ENCODE measurements at places on chromosomes 1 and 21. TPM values are rescaled to one million over a fixed set of nuclear protein-coding genes. Genes with fewer than 3 reads are reported as not detected.
A peak's percentile ranks its signal among the peaks of the same experiment; 100 is the strongest.

DNA sequence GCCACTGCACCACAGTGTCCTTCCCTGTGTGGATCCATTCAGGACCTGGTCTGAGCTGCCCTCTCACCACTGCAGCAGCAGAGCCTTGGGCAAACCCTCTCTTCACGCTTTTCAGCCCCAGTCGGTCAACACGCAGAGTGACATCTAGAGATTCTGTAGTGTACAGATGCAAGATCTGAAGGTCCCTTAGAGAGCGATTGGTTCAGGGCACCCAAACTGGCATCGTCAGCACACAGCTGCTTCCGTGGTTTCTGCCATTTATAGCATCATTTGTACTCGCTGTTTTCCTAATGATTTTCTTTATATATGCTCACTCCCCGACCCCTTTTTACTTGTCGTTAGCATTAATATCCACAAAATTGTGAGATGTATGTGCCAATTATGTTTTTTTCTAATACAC lies 1.5 kb upstream of the ASCL5 start:
- no peaks in the 10 kb centered on the region for H3K27me3 ChIP-seq
- no peak overlapping the region for H3K4me3 ChIP-seq
- no peaks in the 10 kb centered on the region for H3K36me3 ChIP-seq
- no peaks in the 10 kb centered on the region for H3K4me1 ChIP-seq

The C1orf21 gene
- total RNA-seq, result 78.3 TPM

GRCh38 chr1:47650611-47651010 lies 212.8 kb downstream of the FOXD2 start:
- H3K27me3 ChIP-seq, result no peaks in the 10 kb centered on the region
- H3K4me1 ChIP-seq, result no peaks in the 10 kb centered on the region
- H3K4me3 ChIP-seq, result no peak overlapping the region
- DNase-seq, result no peak
- H3K27ac ChIP-seq, result no peak overlapping the region

The C1orf50 gene
- total RNA-seq, result 1.0 TPM

The OR2AK2 gene
- total RNA-seq, result not detected

- H3K4me1 ChIP-seq, result peaks cover 5% of the 10 kb centered on the region
- no peaks in the 10 kb centered on the region for H3K36me3 ChIP-seq
- H3K4me3 ChIP-seq, result no peak overlapping the region
- no peak for DNase-seq
- no peaks in the 10 kb centered on the region for H3K27me3 ChIP-seq
Observed at GRCh38 chr1:184958554-184959353, 15.6 kb downstream of the NIBAN1 start.

DNA sequence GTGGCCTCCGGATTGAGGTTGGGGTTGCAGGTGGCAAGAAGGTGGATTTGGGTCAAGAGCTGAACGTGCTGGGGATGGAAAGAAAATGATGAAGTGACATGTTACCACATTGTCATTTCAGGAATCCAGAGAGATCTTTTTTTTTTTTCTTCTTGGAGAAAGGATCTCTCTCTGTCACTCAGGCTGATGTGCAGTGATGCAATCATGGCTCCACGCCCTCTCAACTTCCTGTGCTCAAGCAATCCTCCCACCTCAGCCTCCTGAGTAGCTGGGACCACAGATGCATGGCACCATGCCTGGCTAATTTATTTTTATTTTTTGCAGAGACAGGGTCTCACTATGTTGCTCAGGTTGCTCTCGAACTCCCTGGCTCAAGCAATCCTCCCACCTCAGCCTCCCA lies 80.6 kb downstream of the GON4L start:
- no peak for DNase-seq
- H3K4me3 ChIP-seq, result no peak overlapping the region
- H3K36me3 ChIP-seq, result peaks cover 26% of the 10 kb centered on the region
- H3K27me3 ChIP-seq, result no peaks in the 10 kb centered on the region
- H3K4me1 ChIP-seq, result no peaks in the 10 kb centered on the region

- H3K4me1 ChIP-seq, result no peaks in the 10 kb centered on the region
- no peak overlapping the region for H3K27ac ChIP-seq
- H3K4me3 ChIP-seq, result no peak overlapping the region
- no peaks in the 10 kb centered on the region for H3K36me3 ChIP-seq
Observed at GRCh38 chr1:153140484-153140883, 10.2 kb downstream of the SPRR2G start.

The CATSPERE gene
- 1.7 TPM for total RNA-seq

GRCh38 chr21:29185172-29185571 lies 54.7 kb downstream of the MAP3K7CL start:
- no peak for DNase-seq
- H3K36me3 ChIP-seq, result no peaks in the 10 kb centered on the region
- no peaks in the 10 kb centered on the region for H3K27me3 ChIP-seq
- peaks cover 23% of the 10 kb centered on the region for H3K4me1 ChIP-seq

GRCh38 chr21:27036736-27037301 lies 69.9 kb upstream of the ADAMTS5 start:
- no peaks in the 10 kb centered on the region for H3K4me1 ChIP-seq
- H3K27ac ChIP-seq, result no peak overlapping the region
- DNase-seq, result no peak
- H3K27me3 ChIP-seq, result no peaks in the 10 kb centered on the region
- H3K4me3 ChIP-seq, result no peak overlapping the region

- H3K27ac ChIP-seq, result no peak overlapping the region
- H3K27me3 ChIP-seq, result no peaks in the 10 kb centered on the region
- H3K4me1 ChIP-seq, result peaks cover 12% of the 10 kb centered on the region
- H3K36me3 ChIP-seq, result peaks cover 25% of the 10 kb centered on the region
- no peak overlapping the region for H3K4me3 ChIP-seq
Observed at GRCh38 chr1:15531682-15532081, 5.0 kb downstream of the DNAJC16 start.

DNA sequence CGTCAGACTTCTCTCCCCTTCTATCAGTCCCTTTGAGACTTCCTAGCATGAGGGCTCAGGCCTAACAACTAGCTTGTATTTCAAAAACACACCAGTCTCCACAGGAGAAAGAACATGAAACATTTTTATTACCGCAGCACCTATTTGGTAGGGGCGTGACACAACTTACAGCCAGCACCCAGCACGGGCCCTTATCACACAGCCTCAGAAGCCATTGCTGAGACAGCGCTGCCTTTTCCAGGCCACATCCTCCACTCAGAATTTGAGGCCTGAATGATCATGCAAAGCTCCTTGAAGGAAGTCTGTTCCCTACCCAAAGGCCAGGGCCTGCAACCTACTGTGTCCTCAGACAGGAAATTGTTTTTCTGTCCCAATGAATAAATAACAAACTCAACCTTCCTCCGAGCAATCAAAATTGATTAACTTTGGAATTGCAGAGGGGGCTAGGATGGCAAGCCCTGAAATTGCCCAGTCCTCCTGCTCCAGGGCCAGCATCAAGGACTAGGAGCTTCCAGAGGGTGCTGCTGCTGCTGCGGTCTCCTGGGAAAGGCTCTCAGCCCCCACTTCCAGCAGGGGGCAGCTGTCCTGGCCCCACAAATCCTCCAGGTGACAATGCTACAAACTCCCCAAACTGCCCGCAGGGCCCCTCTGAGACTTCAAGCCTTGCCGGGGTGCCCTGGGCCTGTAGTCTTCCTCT lies 94.3 kb upstream of the GALNT2 start:
- no peaks in the 10 kb centered on the region for H3K36me3 ChIP-seq
- no peak overlapping the region for H3K4me3 ChIP-seq
- no peaks in the 10 kb centered on the region for H3K27me3 ChIP-seq
- no peak overlapping the region for H3K27ac ChIP-seq

DNA sequence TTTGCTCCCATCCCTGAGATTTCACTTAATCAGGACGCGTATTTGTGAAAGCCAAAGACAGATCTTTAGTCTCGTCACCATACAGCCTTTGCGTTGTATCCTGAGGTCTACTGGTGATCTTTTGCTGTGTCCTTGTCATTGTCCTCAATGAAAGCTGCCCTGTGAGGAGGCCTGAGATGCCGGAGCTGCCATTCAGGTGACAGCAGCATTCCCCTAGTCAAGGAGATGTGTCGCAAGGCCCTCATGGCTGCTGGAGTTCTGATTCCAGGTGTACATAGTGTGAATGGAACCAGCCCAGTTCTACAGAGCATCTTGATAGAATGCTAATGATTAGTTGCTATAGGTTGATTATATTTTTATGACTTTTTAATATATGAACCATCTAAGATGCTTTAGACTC lies 24.1 kb downstream of the TTF2 start:
- H3K4me1 ChIP-seq, result no peaks in the 10 kb centered on the region
- no peaks in the 10 kb centered on the region for H3K27me3 ChIP-seq
- no peak for DNase-seq
- no peak overlapping the region for H3K4me3 ChIP-seq
- H3K27ac ChIP-seq, result no peak overlapping the region

- H3K27ac ChIP-seq, result peak overlapping the region; percentile 3
- no peaks in the 10 kb centered on the region for H3K27me3 ChIP-seq
- DNase-seq, result no peak
- peaks cover 3% of the 10 kb centered on the region for H3K4me1 ChIP-seq
- no peak overlapping the region for H3K4me3 ChIP-seq
Observed at GRCh38 chr1:153598309-153599172, 14.4 kb downstream of the S100A16 start.

GRCh38 chr1:207051191-207051943 lies at the start of gene YOD1:
Gene YOD1, minus strand, starts transcription at chr1:207051208. Its CDS starts 178 bp downstream, at chr1:207051030.
- H3K36me3 ChIP-seq, result peaks cover 7% of the 10 kb centered on the region
- no peaks in the 10 kb centered on the region for H3K27me3 ChIP-seq
- peak; percentile 73 for DNase-seq
- H3K4me3 ChIP-seq, result peak within 1 kb of the TSS; percentile 71

DNA sequence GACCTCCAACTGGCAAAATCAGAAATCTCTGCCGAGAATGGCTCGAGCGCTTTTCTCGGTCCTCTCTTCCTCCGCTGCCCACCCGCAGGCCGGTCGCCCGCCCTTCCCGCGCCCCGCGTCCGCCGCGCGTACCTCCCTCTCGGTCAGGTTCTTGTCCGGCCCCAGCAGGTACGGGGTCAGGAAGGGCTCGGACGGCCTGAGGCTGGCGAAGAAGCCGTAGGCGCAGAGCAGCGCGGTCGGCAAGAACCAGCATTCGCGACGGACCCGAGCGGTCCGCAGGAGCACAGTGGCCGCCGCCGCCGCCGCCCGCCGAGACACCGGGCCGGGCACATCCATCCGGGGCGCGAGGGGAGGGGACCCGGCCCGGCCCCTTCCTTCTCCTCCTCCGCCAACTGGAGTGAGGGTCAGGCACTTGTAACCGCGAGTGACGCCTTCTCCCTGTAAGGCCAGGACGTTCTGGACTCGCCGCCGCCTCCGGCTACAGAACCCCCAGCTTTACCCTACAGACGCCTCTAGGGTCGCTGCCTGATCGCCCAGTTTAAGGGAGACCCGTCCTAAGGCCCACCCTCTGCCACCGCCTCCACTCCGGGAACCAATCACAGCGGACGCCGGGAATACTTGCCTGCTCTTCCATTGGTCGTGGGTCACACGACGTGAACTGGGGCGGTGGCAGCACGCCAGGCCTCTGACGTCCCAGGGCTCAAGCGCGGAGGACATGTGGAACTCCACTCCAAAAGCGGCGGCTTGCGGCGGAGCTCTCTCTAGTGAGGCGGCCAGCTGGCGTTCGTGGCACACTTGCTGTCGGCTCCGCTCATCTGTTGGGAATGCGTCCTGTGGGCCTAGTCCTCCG lies at the start of gene SLC19A2:
Gene SLC19A2, minus strand, starts transcription at position 514 of the 850 bp plus-strand sequence. Its CDS starts 178 bp downstream, at position 336.
- peaks cover 25% of the 10 kb centered on the region for H3K4me1 ChIP-seq
- peak within 1 kb of the TSS; percentile 97 for H3K27ac ChIP-seq
- H3K36me3 ChIP-seq, result no peaks in the 10 kb centered on the region
- H3K4me3 ChIP-seq, result peak within 1 kb of the TSS; percentile 63
- DNase-seq, result peak; percentile 100
- no peaks in the 10 kb centered on the region for H3K27me3 ChIP-seq

- DNase-seq, result no peak
- H3K4me3 ChIP-seq, result no peak overlapping the region
- peaks cover 11% of the 10 kb centered on the region for H3K27me3 ChIP-seq
Observed at GRCh38 chr1:153682730-153683129, 4.2 kb downstream of the NPR1 start.

DNA sequence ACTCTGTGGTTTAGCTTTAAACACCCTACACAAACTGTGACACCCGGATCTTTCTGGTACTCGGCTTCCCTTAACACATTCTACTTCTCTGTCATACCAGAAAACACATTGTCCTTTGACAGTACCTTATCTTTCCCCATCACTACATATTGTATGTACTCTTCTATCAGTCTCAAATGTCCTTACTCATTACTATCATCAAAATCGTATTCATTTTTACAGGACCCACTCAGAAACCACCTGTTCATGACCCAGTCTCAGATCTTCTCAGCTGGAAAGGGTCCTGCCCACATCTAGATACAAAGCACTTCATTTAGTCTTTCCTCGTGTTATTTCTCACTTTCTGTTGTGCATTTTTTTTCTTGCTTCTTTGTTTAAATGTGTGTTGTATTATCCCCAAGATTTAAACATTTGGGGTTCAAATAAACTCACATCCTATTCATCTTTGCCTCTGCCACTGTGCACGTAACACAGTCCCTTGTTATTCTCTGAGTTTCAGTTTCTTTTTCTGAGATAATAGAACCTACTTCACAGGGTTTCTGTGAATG lies 27.7 kb downstream of the CD34 start:
- H3K4me3 ChIP-seq, result no peak overlapping the region
- peak overlapping the region; percentile 81 for H3K27ac ChIP-seq
- H3K36me3 ChIP-seq, result no peaks in the 10 kb centered on the region
- peaks cover 46% of the 10 kb centered on the region for H3K4me1 ChIP-seq

GRCh38 chr1:177741476-177741875 lies 228.4 kb downstream of the SEC16B start:
- H3K4me3 ChIP-seq, result no peak overlapping the region
- no peak for DNase-seq
- no peak overlapping the region for H3K27ac ChIP-seq

The FAM167B gene
- total RNA-seq, result 53.0 TPM

- no peak for DNase-seq
- H3K36me3 ChIP-seq, result no peaks in the 10 kb centered on the region
- H3K4me1 ChIP-seq, result peaks cover 15% of the 10 kb centered on the region
- H3K27ac ChIP-seq, result peak overlapping the region; percentile 62
- no peak overlapping the region for H3K4me3 ChIP-seq
Observed at GRCh38 chr21:42039911-42040351, 29.8 kb upstream of the ZBTB21 start.

DNA sequence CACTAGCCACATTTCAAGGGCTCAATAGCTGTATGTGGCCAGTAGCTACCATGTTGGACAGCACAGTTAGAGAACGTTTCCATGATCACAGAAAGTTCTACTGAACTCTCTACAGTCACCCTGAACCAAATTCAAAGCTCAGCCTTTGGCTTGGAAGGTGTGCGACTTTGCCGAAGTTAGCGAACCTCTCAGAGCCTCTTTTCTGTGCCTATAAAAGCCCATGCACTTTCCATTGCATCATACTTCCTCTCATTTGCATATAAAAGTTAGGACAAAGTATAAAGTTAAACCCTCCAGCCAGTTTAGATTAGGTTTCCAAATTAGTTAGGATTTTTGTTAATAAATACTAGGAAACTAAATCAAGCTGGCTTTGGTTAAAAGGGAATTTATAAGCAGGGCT lies 4.7 kb upstream of the SLC1A7 start:
- no peak overlapping the region for H3K4me3 ChIP-seq
- DNase-seq, result no peak
- H3K4me1 ChIP-seq, result peaks cover 21% of the 10 kb centered on the region
- no peaks in the 10 kb centered on the region for H3K27me3 ChIP-seq
- H3K27ac ChIP-seq, result peak overlapping the region; percentile 83

GRCh38 chr1:62621907-62622306 lies 24.6 kb downstream of the ANGPTL3 start:
- no peak overlapping the region for H3K27ac ChIP-seq
- no peak for DNase-seq
- no peaks in the 10 kb centered on the region for H3K27me3 ChIP-seq
- peaks cover 8% of the 10 kb centered on the region for H3K4me1 ChIP-seq

All from upper lobe of left lung (tissue), 6 donors.